ENCODE measurements at places on chromosomes 3 and 15. TPM values are rescaled to one million over a fixed set of nuclear protein-coding genes. Genes with fewer than 3 reads are reported as not detected.

The TRIM71 gene
- total RNA-seq = not detected

DNA sequence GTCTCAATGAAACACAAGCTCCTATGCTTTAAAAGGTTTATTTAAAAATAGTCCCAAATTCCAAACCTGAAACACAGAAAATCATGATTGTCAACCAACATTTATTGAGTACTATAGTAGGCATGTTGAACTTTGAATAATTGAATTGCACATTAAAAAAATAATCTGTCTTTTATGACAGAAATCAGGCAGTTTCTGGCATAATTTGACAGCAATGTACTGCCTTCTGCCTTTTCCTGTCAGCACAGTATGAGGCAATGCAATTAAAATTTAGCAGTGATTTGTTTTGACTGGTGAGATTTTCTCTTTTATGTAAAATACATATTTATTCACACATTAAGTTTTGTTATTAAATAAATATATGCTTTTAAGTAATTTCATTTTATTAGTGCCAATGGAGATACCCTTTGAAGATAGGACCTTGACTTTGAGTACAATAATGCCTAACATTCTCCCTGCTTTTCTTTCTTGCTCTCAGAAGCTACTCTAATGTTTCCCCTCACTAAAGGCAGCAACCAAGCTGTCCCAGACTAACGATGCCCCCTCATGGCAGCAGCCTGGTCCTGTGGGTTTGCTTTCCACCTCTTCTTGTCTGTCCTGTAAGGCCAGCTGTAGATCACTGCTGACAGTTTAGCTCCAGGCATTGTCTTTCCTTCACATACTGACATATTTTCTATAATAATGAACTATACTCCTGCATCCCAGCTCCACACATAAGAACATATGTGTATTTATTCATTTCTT, 346.7 kb downstream of the IL20RB start:
- no peak for DNase-seq

DNA sequence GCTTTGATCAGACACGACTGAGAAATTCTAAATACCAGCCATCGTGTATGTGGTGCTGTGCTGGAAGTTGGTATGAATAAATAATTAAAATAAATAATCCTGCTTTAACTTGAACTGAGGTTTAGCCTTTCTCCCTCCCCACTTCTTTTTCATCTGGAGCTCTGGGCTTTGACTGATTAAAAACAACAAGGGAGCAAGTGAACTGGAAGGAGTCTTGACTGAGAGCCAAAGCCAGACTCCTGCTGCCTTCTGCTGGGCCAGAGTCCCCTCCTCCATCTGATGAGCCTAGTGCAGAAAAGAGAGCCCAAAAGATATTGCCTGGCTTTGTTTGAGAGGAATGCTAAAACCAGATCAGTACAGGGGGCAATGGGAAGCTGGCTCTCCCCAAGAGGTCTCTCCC, 96.0 kb downstream of the CCNL1 start:
- DNase-seq = no peak

- DNase-seq = no peak
These were observed 31.2 kb downstream of the ZPLD1 start for GRCh38 chr3:102466001-102466400.

- DNase-seq = peak; percentile 38
These were observed 119.2 kb downstream of the SHQ1 start for GRCh38 chr3:72728958-72729467.

DNA sequence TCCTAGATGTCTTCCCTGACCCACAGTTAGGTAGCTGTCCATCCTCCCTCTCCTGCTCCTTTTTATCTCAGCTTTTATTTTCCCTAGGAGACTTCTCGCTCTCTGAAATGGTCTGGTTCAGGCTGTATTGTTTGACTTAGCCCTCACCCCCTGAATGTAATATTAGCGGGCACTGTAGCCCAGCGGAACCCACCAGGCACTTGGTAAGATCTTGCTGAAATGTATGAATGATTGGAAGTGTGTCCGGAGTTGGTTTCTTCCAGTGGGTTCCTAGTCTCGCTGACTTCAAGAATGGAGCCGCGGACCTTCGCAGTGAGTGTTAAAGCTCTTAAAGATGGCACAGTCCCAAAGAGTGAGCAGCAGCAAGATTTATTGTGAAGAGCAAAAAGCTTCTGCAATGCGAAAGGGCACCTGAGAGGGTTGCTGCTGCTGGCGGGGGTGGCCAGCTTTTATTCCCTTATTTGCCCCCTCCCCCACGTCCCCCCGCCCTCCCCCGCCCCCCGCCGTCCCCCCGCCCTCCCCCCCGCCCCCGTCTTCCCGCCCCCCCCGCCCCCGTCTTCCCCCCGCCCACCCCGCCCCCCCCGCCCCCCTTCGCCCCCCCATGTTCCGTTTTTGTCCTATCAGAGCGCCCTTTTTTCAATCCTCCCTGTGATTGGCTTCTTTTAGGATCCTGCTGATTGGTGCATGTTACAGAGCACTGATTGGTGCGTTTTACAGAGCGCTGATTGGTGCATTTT, 694 bp upstream of the EEFSEC start:
- DNase-seq = no peak

DNA sequence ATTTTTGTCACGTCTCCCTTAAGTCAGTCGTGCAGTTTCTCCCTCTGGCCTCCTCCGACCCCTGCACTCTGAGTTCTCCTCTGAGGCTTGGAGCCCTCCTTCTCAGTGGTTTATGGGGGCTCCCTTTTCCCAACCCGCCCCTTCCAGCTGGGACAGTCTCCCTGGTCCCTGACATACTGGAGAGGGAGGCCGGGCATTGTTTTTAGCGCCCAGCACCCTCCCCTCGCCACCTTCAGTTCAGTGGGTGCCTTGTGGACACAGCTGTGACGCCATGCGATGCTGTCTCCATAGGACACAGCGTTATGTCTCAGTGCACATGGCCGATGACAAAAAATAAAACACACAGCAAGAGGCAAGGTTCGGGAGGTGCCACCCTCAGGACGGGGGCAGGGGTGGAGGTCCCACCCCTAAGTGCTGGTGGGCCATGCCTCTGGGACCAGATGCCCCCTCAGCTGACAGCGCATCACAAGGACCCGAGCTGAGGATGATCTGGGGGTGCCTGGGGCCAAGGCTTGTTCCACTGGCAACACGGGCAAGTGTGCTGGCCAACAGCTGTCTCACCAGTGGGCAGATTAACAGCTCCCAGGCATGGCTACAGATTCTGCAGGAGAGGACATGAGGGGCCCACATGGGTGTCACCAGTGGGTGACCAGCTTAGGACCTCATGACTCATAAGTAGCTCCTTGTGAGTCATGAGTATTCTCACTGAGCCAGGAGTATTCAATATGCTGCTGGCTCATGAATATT, 81.6 kb downstream of the PLXNA1 start:
- DNase-seq = no peak

The LIPH gene
- 14.8 TPM for total RNA-seq

- no peak for DNase-seq
These were observed 40.8 kb downstream of the KLHL25 start for GRCh38 chr15:85753791-85754452.

- DNase-seq = no peak
These were observed 215.3 kb upstream of the THRB start for GRCh38 chr3:24709956-24710355.

GRCh38 chr3:13174011-13174802, 101.0 kb upstream of the IQSEC1 start:
- no peak for DNase-seq

DNA sequence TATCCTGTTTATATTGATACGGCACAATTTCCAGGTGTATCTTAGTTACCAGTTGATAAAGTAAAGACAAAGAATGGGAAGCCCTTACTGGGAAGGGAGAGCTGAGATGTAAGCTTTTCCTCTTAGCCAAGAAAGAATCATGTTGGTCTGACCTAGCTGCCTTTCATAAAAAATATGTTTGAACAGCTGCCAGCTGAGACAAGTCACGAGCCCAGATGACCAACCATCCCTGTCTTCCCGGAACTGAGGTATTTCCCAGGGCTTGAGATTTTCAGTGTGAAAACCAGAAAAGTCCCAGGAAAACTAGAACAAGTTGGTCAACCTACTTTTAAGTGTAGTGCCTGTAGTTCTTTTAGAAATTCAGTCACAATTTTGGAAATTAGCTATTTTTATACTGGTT, 3.6 kb upstream of the MYH15 start:
- DNase-seq = no peak

DNA sequence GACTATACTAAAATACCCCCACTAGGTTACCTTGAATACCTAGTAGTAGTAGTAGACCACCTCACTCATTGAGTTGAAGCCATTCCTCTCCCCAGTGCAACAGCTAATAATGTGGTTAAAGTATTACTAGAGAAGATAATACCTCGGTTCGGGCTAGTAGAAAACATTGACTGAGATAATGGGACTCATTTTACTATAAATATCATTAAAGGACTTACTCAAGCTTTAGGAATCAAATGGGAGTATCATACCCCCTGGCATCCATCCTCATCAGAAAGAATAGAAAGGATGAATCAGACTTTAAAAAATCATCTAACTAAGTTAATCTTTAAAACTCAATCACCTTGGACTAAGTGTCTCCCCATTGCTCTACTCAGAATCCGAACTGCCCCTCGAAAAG, 49.0 kb upstream of the CACNA2D3 start:
- DNase-seq = no peak

- DNase-seq = no peak
These were observed 961.7 kb downstream of the NTRK3 start for GRCh38 chr15:87294854-87295253.

DNA sequence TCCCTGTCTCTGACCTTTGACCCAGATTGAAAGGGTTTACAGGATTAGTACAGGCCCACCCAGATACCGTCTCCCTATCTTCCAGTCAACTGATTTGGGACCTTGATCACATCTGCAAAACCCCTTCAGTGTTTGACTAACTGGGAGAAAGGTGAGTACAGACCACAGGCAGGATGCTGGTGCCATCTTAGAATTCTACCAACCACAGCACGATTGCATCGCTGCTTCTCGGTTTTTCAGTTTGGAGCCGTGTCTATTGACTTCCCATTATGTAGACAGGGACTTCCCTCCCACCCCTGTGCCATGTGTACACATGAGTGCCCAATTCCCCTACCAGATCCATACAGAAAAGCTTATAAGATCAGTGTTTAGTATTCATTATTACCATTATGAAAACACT, 6.6 kb upstream of the KLF13 start:
- DNase-seq = no peak

DNA sequence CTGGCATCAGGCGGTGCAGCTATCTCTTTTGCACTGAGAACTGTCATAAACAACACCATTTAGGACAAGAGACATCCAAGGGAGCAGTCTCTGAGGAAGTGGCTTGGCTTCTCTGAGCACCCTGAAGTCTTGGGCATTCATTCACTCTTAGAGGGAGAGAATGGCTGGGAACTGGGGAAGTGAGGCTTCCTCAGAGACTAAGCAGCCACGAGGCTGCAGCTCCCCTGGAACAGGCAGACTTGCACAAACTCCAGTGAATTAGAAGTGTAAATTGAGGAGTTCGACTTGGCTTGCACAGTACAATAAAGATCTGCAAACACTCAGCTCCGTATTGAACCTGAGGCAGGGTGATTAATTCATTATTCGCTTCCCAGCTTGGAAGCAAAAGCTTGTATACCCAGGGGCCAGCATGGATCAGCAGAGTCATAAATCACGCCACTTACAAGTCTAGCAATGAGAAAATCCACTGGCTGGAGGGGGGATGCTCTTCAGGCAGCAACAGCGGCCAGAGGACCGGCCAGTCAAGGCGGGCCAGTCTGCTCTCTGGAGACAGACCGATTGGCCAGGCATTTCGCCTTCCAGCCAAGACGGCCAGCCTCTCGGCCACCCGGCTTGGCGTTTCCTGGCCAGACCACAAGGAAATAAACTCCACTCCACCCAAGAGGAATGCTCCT, 118.8 kb upstream of the ADPGK start:
- peak; percentile 40 for DNase-seq

The STRIT1 gene
- not detected for total RNA-seq

The KNG1 gene
- total RNA-seq = not detected

The SAMMSON gene
- total RNA-seq = 2.1 TPM

DNA sequence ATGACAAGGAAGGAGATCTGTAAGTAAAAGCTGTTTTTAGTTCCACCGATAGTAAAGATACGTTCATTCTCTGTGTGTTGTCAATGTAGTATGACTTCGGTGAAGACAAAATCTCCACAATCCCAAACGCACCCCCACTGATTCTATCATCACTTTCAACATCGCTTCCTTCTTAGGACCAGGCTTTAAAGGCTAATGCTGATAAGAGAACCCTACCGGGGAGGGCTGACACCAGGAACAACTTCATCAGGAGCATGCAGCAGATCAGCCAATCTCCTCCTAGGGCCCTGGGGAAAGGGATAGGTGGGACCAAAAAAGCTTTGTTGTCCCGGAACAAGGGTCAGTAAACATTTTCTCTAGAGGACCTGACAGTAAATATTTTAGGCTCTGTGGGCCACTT, 334.1 kb downstream of the VPS13C start:
- no peak for DNase-seq

DNA sequence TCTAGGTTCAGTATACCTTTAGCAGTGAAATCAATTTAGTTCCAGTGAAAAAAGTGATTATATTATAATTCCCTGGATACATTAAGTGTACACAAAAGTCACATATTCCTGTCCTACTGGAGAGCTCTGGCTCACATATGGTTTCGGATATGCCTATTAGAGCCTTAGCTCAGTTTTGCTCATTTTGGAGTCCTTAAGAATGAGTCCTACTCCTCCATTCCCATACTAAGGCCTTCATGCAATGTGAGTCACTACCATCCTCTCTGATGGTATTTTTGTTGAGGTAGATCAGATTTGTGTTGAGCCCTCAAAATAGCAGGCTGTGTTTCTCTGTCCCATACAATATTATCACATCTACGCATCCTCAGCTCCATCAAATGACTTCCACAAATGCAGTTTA, 294.2 kb upstream of the COL8A1 start:
- no peak for DNase-seq
